GM13977 (cell line): ENCODE measurements at places on chromosomes 2 and 18.

DNA sequence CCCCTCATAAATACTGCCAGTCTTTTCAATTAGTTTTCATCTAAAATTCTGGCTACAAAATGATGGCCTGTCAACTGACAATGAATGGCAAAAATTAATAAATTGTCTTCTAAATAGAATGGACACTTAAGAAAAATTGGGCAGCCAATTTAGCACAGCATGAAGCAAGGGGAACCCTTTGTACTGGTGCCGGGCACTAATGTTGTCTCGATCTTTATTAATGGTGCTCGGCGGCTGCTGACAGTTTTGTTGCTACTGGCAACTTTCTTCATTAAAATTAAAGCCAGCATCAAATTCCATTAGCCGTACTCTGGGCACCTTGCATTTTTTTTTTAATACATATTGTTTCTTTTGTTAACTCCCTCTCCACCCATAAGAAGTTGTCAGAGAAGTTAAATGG, 309.3 kb downstream of the GBX2 start:
- no peak for DNase-seq

GRCh38 chr2:67733517-67733916, 329.3 kb downstream of the C1D start:
- DNase-seq: peak; percentile 12

DNA sequence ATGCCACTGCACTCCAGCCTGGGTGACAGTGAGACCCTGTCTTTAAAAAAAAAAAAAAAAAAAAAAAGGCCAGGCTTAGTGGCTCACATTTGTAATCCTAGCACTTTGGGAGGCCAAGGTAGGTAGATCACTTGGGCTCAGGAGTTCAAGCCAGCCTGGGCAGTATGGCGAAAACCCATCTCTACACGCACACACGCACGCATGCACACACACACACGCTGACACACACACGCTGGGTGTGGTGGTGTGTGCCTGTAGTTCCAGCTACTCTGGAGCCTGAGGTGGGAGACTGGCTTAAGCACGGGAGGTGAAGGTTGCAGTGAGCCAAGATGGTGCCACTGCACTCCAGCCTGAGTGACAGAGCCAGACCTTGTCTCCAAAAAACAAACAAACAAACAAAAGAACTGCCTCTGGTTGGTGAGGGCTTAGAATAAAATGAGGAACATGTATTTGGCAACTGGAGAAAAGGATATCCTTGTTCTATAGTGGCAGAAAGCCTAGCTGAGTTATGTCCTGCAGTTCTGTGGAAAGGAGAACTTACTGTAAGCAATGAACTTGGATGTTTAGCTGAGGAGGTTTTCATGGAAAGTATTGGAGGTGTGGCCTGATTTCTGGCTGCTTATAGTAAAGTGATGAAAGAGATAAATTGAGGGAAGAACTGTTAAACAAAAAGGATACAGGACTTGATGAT, 34.0 kb downstream of the HAT1 start:
- DNase-seq: no peak

DNA sequence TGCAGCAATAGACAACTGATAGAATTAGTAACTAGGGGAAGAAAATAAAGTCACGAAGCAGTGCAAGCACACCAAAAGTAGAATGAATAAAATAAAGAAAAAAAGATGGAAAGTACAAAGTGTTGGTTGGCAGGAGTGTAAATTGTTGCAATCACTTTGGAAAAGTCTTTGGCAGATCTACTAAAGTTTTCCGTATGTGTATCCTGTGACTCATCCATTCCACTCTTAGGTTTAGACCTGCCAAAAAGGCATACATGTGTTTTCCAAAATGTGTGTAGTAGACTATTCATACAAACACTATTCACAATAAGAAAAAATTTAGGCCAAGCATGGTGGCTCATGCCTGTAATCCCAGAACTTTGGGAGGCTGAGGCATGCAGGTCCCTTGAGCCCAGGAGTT, 282.1 kb upstream of the FSIP2 start:
- DNase-seq: no peak

GRCh38 chr18:69035756-69036155, 237.9 kb downstream of the CCDC102B start:
- DNase-seq: no peak

GRCh38 chr2:181281206-181281832, 175.9 kb upstream of the ITGA4 start:
- DNase-seq: no peak

DNA sequence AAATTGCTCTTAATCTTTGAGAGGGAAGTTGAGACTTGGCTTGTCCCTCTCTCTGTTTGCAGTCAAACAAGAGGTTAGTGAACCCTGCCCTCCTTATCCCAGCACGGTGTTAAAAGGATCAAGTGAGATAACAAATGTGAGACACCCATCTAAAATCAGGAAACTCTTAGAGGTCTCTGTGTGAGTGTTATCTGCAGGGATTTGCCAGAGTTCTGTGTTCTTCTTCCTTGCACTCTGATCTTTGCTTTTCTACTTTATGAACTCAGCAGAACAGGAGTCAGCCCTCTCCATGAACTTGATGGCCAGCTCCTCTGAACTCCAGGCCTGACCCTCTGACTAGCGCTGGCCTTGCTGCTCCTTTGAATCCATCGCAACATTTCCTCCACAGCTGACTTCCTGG, 123.8 kb downstream of the NCKAP5 start:
- DNase-seq: no peak

- DNase-seq: no peak
Observed at GRCh38 chr2:239093952-239094351, 246.1 kb downstream of the TWIST2 start.

DNA sequence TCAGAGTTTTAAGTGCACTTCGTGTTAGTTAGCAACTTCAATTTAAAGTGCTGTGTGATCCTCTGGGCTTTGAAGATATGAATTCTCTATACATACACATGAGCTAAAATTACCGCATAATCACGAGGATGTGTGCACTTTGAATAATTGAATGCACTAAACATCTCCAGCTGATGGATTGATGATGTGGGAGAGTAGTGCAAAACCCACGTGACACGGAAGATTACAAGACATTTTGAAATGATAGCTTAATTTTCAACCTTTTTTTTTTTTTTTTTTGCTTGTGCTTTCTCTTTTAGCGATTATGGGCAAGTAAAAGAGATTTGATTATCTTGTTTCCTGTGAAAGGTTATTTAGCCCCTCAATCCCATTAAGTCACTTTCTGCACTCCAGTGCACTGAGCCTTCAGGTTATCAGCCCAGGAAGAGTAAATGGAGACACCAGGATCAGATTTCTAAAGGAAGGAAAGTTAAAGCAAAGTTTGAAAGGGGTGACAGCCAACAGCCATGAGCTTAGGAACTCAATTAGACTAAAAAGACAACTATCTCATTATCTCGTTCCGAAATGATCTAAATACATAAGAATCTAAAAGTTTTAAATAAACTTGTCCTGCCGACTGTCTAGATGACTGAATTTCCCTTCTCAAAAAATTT, 81.6 kb downstream of the CDK15 start:
- DNase-seq: no peak
